ENCODE measurements at places on chromosomes 6 and 20.

DNA sequence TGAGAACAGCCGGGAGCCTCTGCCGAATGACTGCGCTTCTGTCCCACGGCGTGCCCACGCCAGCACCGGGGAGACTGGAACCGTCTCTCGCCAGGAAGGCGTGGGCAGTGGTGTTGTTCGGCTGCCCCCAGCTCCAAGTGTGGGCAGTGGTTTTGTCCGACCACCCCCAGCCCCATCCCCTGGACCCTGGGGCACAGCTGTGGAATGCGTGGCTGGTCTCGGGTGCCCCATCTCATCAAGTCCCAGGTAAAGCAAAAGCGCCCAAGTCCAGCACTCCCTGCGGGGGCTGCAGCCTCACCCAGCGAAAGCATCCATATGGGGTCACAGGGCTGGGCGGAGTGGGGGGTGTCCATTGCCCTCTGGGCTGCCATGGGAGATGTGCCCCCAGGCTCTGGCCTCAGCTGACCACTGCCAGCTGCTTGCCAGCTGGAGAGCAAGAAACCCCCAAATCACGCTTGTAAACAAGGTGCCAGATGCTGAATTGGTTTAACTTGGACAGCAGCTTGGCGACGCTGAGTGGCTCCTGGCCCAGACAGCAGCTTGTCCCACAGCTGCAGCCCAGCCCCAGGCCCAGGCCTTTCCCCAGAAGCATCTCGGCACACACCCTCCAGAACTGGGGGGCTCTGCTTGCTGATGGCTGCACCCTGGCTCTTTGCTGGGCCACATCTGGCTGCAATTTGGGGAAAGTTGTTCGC is 4.5 kb downstream of the CABLES2 start:
- DNase-seq = no peak

- no peak for DNase-seq
These were observed 95.6 kb downstream of the CTNNBL1 start for GRCh38 chr20:37789408-37789807.

GRCh38 chr6:117629119-117629660 is 26.9 kb upstream of the GOPC start:
- no peak for DNase-seq

DNA sequence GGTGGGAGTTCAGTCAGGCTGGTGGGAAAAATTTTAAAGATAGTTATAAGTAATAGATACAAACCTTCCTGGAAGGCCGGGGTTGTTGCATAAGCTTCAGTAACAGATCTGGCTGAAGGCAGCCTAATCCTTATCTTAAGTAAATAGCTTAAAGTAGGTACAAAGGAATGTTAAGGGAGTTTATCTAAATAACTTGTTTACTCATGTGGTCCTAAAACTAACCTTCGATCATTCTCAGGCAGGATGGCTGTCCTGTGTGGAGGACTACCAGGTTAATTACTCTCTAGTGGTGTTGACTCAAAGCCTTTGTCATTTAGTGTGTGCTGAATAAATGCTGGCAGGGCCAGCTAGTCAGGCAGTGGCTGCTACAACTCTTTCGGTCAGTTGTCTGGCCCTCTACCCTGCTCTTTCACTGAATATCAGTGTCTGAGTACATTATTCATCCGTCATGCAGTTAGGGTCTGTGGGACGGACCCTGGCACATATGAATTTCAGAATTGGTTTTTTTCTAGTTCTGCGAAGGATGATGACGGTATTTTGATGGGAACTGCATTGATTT is 131.6 kb upstream of the TAB2 start:
- DNase-seq = no peak

- no peak for DNase-seq
These were observed 24.9 kb upstream of the SASH1 start for GRCh38 chr6:148317739-148318138.

GRCh38 chr6:148746363-148747144 is at the start of gene UST:
Gene UST, plus strand, starts transcription at chr6:148747030. Its CDS starts 401 bp downstream, at chr6:148747431.
- peak; percentile 71 for DNase-seq

DNA sequence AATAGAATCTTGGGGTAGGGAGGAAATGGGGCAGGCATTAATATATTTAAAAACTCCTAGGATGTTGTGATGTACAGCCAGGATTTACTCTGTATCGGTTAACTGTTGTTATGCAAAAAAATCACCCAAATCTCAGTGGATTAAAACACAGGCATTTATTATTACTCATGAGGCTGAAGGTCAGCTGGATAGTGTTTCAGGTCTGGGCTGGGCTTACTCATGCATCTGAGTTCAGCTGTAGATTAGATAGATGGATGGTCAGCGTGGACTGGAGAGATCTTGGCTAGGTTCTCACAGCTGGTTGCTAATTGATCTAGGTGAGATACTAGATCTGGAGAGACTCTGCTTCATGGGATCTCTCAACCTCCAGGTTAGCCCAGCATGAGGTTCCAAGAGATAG is 131.4 kb downstream of the BTBD3 start:
- no peak for DNase-seq

DNA sequence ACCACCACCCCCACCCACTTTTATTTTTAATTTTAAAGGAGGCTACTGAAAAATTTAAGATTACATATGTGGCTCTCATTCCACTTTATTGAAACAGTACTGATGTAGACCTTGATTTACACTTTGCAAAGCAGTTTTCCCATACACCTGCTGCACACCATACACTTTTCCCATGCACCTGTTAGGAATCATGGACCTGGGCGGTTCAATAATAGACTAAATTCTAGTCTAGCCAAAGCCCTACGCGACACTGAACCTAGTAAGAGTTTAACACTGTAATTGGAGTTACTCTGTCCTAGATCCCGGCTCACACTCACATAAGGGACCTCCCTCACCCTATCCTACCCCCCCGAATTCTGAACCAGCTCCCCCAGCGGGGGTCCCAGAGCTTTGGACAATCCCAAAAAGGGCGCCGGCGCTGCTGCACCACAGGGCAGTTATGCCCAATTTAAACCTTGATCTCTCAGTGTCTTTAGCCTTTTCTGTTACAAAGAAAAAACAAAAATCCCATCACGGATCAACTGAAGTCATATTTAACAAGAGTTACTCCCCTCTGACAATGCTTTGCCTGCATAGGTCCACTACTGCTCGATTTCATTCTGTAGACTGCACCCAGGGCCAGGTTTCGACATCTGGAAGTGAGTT is 2.4 kb upstream of the GCLC start:
- DNase-seq = no peak

DNA sequence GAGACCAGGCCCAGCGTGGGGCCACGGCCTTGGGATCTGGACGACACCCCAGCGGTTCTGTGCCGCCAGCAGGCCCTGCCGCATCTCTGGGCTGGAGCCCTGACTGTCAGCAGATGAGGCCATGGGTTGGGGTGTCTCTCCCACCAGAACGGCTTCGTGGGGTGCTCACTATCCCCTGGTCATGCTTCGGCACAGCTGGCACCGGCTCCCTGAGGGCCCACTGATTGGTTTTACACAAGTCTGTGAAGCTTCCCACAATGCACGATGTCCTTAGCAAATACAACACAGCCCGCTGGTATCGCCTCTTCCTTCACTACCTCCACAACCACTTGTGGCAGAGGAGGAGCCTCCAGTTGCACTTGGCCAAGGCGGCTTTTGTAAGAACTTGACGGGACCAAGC is 94.3 kb downstream of the THBS2 start:
- DNase-seq = no peak

All from globus pallidus (tissue), 1 donor.